Right ventricle myocardium superior (tissue), 1 donor: ENCODE measurements at places on chromosomes 16 and 17. TPM values are rescaled to one million over a fixed set of nuclear protein-coding genes. Genes with fewer than 3 reads are reported as not detected.

The PTGES3L gene
- 50.6 TPM for total RNA-seq

- DNase-seq: no peak
Observed at GRCh38 chr16:77157346-77158058, 33.5 kb upstream of the MON1B start.

DNA sequence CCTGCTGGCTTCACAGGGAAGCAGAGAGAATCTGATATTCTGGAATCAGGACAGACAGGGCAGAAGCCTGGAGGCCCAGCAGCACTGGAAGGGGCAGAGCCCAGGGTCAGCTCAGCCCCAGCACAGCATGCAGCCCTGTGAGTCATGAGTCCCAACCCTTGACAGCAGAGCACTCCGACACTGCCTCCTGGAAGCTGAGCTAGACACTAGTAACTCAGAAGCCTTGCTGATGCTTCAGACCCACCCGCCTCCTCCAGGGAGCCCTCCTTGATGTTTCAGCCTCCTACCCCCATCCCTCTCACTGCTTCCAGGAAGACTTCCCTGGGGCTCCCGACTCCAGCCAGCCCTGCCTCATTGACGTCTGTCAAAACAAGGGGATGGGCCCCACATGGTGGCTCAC is 6.9 kb downstream of the CAMKK1 start:
- no peak for DNase-seq

The FAM222B gene
- 15.6 TPM for total RNA-seq

DNA sequence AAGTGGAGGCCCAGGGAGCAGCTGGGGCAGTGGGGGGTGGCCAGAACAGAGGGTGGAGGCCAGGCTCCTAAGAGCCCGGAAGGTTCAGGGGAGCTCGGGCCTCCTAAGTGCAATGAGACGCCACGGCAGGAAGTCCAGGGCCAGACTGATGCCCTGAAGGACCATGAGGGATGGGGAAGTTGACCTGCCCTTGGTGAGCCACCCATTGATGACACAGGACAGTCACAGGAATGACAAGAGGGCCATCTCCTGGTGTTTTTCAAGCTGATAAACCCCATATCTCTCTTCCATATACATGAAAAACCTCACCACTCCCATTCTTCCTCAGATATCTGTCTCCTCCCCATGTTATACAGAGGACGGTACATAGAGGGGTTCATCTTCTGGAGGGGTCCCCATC is 5.8 kb upstream of the MRPL58 start:
- DNase-seq: no peak

The CA4 gene
- total RNA-seq: 15.1 TPM

DNA sequence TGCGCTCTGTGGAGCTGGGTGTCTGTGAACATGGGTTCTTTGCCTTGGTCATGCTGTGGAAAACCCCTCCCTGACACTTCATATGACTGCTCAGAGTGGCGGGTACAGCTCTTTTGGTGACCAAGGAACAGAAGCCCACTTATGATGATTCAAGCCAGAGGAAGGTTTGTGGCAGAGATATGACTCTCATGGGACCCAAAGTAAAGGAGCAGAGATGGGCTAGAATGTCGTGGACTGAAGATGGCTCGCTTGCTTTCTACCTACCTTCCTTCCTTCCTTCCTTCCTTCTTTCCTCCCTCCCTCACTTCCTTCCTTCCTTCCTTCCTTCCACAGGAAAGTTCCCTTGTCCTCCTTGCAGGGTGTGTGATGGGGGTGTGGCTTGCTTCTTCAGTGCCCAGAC is 169.7 kb upstream of the IRX3 start:
- DNase-seq: no peak

- no peak for DNase-seq
Observed at GRCh38 chr17:31787857-31788570, 71.0 kb downstream of the COPRS start.

DNA sequence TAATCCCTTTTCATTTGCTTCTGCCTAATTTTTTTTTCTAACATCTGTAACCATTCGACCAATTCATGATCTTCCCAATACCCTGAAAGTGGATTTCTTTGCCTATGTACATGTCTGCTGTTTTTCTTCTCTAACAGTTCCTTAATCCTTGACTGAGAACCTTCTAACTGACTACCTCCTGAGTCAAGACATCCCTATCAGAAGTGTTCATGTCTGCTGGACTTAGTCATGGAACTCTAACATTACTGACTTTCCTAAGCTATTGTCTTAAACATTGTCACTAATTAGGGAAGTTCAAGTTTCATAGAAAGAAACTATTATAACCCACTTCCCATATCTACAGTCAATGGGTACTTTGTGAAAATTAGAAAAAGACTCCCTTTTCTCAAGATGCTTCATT is 52.4 kb upstream of the IRX5 start:
- no peak for DNase-seq

The COX11 gene
- 62.7 TPM for total RNA-seq
